ENCODE measurements at places on chromosomes 7 and 10. TPM values are rescaled to one million over a fixed set of nuclear protein-coding genes. Genes with fewer than 3 reads are reported as not detected.

Gene EPO
- not detected for total RNA-seq

Gene EPHB4
- total RNA-seq, result 84.2 TPM

Gene ENTPD1
- total RNA-seq, result not detected

Gene ADAMTS14
- total RNA-seq, result 2.7 TPM

Gene SPDYE11
- total RNA-seq, result not detected

Gene POT1
- 28.9 TPM for total RNA-seq

Gene UBN2
- 5.3 TPM for total RNA-seq

Gene NUDCD3
- 78.4 TPM for total RNA-seq

Gene C10orf143
- total RNA-seq, result 0.96 TPM

Gene ARHGAP12
- total RNA-seq, result 43.5 TPM

Gene AKR1C8
- total RNA-seq, result not detected

Gene ANKRD30A
- not detected for total RNA-seq

Gene HTR5A
- total RNA-seq, result not detected

Gene ZNF365
- total RNA-seq, result 6.2 TPM

Gene RBM20
- 0.51 TPM for total RNA-seq

Gene AOC1
- total RNA-seq, result not detected

Gene BICC1
- total RNA-seq, result 20.7 TPM

Gene NCOA4
- total RNA-seq, result 129 TPM

Gene NXPH1
- 2.8 TPM for total RNA-seq

Gene MSS51
- total RNA-seq, result 1.4 TPM

Gene PDE1C
- total RNA-seq, result 0.06 TPM

Gene HPSE2
- not detected for total RNA-seq

Gene CALML5
- not detected for total RNA-seq

All from LHCN-M2 (cell line).